Progenitor cell of endocrine pancreas (in vitro differentiated cells): ENCODE measurements at places on chromosomes 1 and 21. TPM values are rescaled to one million over a fixed set of nuclear protein-coding genes. Genes with fewer than 3 reads are reported as not detected.

GRCh38 chr21:37047079-37047478, 25.8 kb downstream of the PIGP start:
- no peak for DNase-seq

DNA sequence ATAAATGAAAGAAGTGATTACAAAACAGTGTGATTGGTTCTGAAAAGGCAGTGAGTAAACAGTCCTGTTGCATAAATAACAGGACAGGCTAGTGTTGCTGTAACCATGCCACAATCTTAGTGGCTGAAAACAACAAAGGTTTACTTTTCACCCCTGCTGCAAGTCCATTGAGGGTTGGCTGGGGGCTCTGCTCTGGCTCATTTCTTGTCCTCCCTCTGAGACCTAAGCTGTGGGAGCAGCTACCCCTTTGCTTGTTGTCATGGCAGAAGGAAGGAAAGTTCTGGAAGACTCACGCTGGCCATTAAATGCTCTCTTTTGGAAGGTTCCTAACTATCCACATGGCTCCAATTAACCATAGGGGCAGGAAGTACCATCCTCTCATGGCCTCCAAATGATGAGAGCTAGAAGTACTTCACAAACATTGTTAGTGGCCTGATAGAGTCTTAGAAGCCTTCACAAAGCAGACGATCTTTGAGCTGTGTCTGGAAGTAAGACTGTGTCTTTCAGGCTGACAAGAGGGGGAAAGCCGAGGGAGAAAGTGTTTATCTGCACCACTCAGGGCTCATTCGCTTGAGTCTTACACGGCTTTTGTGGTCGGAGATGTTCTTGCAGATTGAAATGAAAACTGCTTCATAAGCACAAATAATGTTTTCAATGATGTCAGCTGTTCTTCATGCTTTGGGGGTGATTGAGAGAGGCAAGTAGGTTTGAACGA, 11.9 kb downstream of the RCSD1 start:
- no peak for DNase-seq

DNA sequence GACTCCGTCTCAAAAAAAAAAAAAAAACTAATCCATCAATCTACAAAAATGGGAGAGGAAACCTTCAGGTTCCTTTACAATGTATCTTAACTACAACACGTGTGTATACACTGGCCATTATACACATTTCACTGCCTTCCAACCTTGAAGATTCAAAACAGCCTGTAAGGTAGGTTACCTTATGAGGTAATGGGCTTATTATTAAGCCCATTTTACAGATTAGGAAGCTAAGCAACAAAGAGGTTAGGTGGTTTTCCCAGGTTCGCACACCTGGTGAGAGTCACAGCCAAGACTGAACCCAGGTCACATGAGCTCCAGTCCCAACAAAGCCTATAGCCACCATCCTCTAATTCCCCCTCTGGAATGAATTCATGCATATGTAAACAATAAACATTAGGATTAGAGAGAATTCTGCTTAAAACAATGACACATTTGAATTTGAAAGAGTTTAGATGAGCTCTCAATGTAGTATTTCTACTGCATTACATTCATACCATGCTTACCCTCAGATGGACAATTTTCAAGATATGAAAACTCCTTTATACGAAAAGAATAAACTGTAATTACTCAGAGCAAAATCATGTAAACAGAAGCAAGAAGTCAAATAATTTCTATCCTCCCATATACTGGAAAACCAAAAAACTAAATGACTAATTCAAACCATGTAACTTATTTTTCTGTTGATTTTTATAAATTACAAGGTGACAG, 54.8 kb downstream of the EIF4G3 start:
- DNase-seq: no peak

PLPPR4 gene
- total RNA-seq: 0.31 and 0.47 TPM in 2 replicates

COL8A2 gene
- 0.10 and 0.18 TPM in 2 replicates for total RNA-seq

ORC1 gene
- total RNA-seq: 10.5 and 11.0 TPM in 2 replicates

GRCh38 chr1:205504311-205505075, at the start of gene CDK18:
CDK18 (plus strand) TSS chr1:205504669; CDS start chr1:205523168, 18,499 bp downstream.
- peak; percentile 62 for DNase-seq

DNA sequence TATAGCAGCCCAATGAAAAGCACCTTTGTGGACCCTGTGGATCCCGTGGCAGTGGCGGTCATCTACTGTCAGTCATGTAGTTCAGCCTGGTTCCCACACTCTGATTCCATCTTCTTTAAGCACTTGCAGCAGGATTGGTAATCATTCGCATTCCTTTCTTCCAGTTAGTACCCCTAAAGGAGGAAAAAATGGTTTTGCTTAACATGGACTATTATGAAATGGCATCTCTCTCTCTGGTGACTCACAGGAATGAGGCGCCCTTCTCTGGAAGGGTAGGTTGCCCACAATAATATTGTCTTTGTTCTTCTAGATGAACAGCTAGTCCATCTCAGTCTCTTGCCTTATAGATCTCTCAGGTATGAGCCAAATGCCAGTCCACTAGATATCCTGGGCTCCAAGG, 127.9 kb upstream of the MROH9 start:
- DNase-seq: no peak

PLPPR5 gene
- 0.55 and 0.77 TPM in 2 replicates for total RNA-seq

- DNase-seq: no peak
Observed at GRCh38 chr1:209064850-209065706, 518.4 kb upstream of the CAMK1G start.

DNA sequence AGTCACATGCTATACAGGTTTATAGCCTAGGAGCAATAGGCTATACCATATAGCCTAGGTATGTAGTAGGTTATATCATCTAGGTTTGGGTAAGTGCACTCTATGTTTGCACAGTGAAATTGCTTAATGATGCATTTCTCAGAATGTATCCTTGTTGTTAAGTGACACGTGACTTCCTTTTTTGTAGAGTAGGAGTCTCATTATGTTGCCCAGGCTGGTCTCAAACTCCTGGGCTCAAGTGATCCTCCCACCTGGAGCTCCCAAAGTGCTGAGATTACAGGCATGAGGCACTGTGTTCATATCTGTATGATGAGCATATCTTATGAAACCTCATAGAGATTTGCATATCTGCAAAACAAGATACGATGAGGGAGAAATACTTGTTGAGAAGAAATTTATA, 13.8 kb upstream of the ABCB10 start:
- DNase-seq: no peak

CELA3B gene
- total RNA-seq: 0.58 TPM in 1 of 2 replicates, not detected in the other

- DNase-seq: no peak
Observed at GRCh38 chr1:15098176-15099125, 55.1 kb upstream of the TMEM51 start.

DNA sequence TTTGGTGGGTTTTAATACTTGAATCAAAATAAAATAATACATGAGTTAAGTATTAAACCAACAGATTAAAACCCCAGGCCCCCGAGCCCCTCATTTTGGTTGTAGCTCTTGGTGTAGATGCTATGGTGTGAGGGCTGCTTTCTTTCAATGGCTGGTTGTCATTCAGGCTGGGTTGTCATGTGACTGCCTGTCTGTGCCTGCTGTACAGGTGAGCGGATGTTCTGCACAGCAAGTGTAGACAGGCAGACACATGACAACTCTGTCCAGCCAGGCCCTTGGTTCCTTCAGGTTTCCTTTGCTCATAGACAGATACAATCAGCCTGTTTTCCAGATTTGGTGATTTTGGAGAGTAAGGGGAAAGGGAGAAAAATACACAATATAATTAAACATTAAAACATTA, 281.9 kb upstream of the C1orf105 start:
- no peak for DNase-seq

GRCh38 chr1:182602935-182603645, 1.1 kb downstream of the RGS16 start:
- no peak for DNase-seq
